Aorta (tissue), 5 donors: ENCODE measurements at places on chromosomes 11 and 22.

- peak; percentile 92 for DNase-seq
These were observed 1.0 kb downstream of the ANKRD42 start for GRCh38 chr11:83194281-83195142.

DNA sequence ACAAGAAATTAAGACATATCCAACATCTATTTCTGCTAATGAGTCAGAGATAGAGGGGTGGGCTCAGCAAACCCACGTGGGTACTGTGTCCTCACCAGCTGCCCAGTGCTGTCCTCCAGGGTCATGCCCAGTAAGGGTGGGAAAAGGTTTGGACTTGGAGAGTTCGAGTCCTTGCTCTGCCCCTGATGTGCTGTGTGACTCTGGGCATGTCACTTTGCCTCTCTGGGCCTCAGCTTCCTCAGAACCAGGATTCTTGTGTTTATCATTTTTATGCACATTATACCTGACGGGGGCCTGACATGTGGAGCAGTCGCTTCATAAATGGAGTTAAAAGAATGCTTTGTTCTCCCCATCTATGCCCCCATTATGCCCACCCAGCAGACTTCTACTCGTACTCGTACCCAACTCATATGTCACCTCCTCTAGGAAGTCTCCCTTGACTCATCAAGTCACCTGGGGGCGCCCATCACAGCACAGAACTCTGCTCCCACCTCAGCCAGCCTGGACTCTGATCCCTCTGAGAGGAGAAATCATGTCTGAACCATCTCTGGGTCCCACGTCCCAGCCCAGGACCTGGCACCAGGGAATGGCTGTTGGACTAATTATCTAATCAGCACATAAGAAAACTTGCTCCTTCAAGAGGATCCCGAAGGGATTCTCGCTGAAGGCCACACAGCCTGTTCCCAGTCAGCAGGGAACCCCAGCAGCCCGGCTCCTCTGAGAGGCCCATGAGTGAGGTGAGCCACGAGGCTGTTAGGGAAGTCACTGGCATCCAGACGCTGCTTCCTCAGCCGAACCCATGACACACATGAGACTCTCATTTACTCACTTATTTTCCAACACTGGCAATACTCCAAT, 38.7 kb upstream of the TSKU start:
- DNase-seq = peak; percentile 81

GRCh38 chr11:8759634-8760033, 77.0 kb downstream of the RPL27A start:
- no peak for DNase-seq

- DNase-seq = no peak
These were observed 34.6 kb upstream of the PDGFD start for GRCh38 chr11:104198576-104198975.

GRCh38 chr22:29079218-29079901, 6.5 kb downstream of the KREMEN1 start:
- DNase-seq = no peak

- no peak for DNase-seq
These were observed 77.8 kb upstream of the CADM1 start for GRCh38 chr11:115581871-115582639.

- peak; percentile 87 for DNase-seq
These were observed 33.1 kb upstream of the SMPD1 start for GRCh38 chr11:6357222-6357621.

- no peak for DNase-seq
These were observed 40.5 kb upstream of the ZBTB16 start for GRCh38 chr11:114019046-114019445.
